ENCODE measurements at places on chromosomes 5 and 9.

DNA sequence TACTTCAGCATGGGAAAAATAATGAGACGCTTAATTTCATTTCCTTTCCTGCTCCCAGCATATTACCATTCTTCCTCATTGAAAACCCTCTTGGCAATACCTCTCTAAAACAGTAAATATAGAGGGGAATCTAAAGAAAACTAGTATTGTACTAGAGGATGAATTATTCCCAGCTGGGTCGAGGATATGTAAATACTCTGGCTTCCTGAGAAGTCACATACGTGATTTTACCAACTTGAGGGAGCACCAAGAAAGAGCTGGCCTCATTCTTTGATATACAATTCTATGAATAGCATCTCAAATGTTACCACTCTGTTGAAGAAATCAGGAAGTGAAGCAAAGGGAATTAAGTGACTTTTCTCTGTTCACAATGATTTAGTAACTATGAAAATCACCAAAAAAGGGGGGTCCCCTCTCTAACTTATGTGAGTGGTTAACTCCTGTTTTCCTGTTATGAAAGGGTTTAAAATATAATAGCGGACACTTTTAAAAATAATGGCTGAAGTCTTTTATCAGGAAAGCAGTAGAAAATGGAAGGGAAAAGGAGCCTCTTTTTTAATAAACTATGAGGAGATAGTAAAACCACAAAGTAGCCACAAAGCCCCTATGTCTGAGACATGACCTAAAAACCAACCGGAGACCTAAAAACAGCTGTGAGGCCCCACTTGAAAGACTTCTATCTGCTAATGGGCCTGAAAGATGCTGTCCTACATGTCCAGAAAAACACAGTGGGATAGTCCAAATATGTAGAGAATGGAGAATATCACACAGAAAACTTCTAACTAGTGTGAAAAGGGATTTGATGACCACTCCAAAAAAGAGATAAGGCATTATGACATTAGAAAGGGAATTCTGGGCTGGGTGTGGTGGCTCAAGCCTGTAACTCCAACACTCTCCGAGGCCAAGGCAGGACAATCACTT, 42.6 kb downstream of the LPAR1 start:
- no peak for DNase-seq

DNA sequence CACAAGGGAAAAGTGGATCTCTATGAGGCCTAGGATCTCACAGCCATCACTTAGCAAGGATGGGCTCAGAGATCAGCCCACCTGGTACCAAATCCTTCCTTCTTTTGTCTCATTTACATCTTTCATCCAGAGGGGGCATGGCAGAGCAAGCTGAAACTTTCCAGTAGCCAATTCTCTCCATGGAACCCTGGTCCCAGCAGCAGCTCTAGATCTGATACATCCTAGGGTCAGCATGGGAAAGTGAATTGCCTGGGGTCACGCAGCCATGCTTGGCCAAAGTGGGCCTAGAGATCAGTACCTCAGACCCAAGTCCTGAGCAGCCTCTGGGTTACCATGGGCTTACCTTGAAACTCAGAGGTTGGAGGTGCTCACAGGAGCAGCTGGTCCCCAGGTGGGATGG, 170.5 kb downstream of the GABBR2 start:
- DNase-seq, result no peak

DNA sequence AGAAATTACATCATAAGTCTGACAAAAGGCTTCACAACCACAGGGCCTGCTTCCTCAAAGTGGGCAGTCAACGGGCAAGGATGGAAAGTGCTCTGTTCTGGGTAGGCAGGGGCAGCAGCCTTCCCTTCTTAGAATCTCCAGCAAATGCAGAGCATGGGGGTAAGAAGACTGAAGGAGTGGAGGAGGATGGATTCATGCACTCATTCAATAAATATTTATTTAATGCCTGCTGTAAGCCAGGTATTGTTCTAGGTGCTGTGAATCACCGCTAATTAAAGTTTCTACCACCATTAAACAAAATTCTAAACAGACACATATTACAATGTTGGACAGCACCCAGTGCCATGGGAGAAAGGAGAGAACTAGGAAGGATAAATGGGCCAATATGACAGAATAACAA, 195.6 kb downstream of the ELAVL2 start:
- DNase-seq, result no peak

GRCh38 chr5:126969548-126969947, 60.8 kb downstream of the MARCHF3 start:
- DNase-seq, result peak; percentile 36

DNA sequence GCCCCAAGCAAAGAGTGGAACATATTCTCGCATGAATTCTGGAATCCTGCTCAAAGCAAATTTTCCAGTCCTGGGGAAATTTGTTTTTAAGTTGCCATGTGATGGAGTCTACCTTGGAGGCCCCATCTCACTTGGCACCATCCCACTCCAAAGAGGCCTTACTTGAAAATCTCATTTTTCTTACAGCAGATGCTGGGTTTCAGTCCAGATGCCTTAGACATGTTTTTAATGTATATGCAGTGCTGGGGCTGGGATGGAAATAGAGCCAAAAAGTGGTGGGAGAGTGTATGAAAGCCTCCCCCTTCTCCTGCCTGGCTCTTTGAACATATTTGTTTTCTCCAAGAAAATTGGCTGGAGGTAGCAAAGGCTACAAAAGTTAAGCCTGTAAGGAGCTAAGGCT, 493.7 kb downstream of the ENC1 start:
- no peak for DNase-seq

DNA sequence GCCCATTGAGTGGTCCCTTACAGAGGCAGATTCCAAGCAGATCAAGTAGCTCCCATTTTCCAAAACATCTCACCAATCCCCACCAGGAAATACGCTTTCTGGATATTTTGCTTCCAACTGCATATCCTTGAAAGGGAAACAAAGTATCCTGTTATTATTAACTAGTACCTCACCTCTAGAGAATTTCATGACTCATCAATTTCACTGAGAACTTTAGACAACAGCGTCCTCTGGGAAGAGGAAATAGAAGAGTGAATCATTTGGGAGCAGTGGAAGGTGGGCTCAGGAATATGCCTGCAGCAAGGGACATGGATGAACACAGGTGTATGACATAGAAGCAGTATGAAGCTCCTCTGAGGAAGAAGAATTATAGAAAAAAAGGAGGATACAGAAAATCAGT, 186.7 kb downstream of the MARCHF11 start:
- no peak for DNase-seq

DNA sequence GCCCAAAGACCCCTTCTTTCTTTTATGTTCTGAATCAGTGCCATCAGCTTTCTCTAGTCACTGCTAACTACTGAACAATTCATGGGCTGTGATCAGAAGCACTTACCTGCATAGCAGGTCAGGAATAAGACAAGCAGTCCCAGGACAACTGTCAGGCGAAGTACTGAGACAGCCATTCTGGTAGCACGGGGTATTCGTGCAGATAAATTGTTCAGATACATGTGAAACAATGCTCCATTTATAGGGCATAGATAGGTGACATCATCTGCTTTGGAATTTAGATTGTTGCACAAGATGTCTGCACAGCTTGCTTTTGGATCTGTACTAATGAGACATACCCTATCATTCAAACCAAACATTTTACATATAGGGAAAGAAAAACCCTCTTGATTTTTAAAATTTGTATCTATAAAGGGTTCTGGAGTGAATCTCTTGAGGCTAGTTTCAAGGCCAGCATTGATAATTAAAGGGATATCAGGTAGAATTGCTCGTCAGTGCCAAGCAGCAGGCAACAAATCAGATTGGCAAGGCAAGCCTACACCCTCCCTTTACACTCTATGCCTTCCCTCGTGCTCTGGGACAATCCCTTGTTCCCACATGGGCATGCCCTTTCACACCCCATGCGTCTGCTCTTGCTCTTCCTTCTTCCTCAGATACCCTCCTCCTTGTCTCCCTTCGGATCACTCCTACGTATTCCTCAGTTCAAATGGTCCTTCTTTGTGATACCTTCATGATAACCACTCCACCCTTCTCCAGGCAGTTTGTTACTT, at the start of gene C5orf46:
Gene C5orf46, minus strand, starts transcription at position 213 of the 770 bp plus-strand sequence. Its CDS starts 37 bp downstream, at position 176.
- DNase-seq, result no peak

DNA sequence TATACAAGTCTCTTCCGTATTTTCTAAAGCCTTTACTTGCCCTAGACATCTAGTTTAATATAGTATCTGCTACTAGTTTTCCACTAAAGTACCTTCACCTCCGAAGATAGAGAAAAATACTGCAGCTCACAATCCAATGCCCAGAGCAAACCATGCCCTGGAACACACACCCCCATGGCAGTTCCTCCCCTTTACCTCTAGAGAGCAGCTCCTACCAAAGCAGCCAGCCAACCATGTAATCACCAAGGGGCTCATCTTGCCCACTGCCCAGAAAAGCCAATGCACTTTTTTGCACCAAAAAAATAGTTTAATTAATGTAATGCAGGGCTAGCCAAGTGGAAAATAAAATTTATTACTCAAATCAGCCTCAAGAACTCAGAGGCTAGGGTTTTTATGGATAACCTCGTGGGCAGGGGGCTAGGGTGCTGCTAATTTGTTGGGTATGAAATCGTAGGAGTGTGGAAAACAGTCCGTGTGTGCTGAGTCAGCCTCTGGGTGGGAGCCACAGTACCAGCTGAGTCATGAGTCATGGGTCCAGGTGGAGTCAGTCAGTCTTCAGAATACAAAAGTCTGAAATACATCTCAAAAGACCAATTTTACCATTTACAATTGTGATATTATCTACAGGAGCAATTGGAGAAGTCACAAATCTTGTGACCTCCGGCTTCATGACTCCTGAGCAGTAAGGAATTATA, 120.1 kb upstream of the ACO1 start:
- peak; percentile 53 for DNase-seq

- DNase-seq, result no peak
Observed at GRCh38 chr5:78809444-78809843, 160.9 kb upstream of the LHFPL2 start.

- peak; percentile 68 for DNase-seq
Observed at GRCh38 chr5:66307647-66308241, 163.6 kb downstream of the SREK1 start.

DNA sequence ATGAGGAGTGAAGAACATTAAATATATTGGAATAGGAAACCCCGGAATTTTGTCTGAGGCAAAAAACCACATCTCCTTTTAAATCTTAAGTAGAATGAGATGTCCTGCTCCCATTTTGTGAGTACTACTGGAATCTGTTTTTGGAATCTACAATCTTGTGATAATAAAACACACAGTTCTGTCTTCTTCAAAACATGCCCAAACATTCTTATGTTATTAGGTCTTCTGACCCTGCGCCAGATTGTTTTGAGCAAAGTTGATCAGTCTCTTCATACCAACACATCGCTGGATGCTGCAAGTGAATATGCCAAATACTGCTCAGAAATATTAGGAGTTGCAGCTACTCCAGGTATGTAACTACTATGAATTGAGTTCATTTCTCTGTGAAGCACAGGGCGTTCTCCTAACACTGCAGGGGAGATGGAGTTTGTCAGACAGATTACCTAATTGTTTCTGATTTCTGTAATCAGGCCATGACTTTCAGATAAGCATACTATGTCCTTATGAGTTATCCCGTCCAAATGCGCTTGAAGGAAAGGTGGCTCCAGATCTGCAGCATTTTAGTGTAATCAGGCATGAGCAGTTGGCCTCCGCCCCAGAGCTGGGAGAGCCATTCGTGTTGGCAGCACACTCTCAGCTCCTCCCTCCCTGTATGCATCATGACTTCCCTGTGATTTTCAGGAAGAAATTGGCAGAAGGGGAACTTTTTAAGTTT, 88.0 kb downstream of the NLN start:
- DNase-seq, result no peak

DNA sequence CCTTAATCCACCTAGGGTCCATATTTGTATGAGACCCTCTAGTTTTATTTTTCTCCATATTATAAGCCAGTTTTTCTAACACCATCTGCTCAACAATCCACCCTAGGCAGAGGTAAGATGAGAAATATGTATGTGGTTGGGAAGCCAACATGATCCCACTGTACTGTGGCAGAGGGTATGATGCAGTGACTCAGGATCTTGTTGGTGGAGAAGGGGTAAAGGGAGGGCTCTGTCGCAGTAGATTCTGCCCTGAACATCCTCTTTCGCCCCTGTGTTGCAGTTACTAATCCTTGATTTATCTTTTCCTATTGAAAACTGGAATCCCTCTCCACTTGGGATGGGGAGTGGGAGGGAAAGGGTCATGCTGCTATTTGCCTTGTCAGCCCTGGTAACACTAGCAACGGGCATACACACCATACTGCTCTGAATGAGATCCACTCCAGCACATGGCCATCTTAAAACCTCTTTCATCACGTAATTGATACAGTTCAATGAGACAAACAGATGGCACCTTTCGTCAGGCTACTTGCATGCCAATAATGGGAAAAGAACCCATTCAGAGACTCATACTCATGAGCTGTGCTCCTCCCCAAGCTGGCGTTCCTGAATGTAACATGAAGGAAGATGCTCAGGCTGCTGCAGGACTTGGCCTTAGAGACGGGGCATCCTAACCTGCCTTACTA, 63.0 kb downstream of the ADAMTS12 start:
- no peak for DNase-seq

DNA sequence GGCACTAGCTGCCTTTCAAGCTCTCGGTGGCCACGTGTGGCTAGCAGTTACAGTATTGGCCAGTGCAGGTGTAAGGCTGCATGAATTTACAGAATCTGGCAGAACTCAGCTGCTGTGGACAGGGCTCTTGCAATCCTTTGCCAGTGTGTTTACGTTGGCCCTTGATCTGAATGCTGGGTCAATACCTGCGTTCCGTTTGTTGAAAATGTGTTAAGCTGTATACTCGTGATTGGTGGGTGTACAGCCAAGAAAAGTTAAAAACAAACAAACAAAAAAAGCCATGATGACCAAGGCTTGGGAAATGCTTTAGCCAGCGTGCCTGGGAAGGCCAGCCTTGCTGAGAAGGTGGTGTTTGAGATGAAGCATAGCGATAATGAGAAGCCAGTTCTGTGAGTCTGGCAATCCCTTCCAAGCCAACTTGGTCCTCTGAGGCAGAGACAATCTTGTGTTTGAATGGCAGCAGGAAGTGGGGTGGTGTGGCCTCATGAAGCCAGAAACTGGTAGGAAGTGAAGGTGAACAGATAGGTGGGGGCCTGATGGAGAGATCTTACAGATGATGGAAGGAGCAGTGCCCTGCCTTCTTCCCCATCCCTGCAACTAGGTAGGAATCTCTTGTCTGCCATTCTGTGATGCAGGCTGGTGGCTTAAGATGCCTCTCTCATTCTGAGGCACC, 820 bp upstream of the CFAP90 start:
- DNase-seq, result no peak

DNA sequence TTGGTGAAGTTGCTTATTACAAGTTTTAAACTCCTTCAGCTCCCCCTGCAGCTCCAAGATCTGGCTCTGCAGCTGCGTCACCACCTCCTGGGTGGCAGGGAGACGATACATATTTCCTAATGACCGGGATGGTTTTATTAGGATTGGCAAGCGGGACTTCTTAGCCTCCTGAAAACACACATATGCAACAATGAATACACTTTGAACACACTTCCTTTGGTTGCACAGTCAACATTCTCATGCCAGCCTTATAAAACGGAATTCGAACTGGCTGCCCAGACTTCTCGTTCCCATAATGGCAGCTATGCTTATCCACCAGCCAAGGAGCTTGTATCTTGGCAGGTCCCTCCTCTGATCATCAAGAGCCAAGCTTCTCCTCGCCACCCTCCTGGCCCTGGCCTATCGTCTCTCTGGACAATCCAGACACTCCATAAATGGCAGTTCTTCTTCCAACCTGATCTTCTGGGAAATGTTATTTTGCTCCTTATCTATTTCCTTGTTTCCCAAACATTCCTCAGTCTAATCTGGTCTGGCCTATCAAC, 131.9 kb downstream of the CDK5RAP2 start:
- DNase-seq, result no peak

- DNase-seq, result peak; percentile 40
Observed at GRCh38 chr5:149223081-149223848, 48.4 kb upstream of the AFAP1L1 start.

Measured in NB4 (cell line).